ENCODE measurements at places on chromosomes 5 and 9. TPM values are rescaled to one million over a fixed set of nuclear protein-coding genes. Genes with fewer than 3 reads are reported as not detected.
A peak's percentile ranks its signal among the peaks of the same experiment; 100 is the strongest.

PCDHB6 gene
- total RNA-seq, result 1.9 TPM

CARD9 gene
- total RNA-seq, result 1.7 TPM

TYRP1 gene
- total RNA-seq, result 0.23 TPM

ANKDD1B gene
- total RNA-seq, result 0.10 TPM

SERINC5 gene
- 70.6 TPM for total RNA-seq

DCP2 gene
- 70.4 TPM for total RNA-seq

HK3 gene
- total RNA-seq, result not detected

DDX46 gene
- total RNA-seq, result 90.8 TPM

CTNND2 gene
- total RNA-seq, result 1.0 TPM

SPATA6L gene
- 0.13 TPM for total RNA-seq

DNA sequence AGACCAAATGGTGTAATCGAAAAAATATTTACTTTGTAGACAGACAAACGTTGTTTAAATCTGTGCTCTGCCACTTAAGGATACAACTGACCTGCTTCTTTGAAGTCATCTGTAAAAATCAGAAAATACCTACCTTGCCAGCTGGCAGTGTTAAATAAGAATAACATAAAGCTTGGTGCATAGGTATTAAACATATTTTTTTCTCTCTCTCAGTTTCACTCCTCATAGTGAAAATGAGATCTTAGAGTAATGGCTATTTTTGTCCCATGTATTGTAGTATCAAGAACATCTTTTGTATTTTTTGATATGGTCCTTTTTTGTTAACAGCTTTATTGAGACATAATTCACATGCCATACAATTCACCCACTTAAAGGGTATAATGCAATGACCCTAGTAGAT is 17.9 kb upstream of the RANBP17 start:
- H3K4me3 ChIP-seq, result no peak overlapping the region
- DNase-seq, result no peak
- no peaks in the 10 kb centered on the region for H3K27me3 ChIP-seq
- no peaks in the 10 kb centered on the region for H3K4me1 ChIP-seq
- H3K27ac ChIP-seq, result no peak overlapping the region

GRCh38 chr5:579746-580366 is 32.3 kb upstream of the CEP72 start:
- H3K4me3 ChIP-seq, result no peak overlapping the region
- H3K27ac ChIP-seq, result no peak overlapping the region
- no peaks in the 10 kb centered on the region for H3K36me3 ChIP-seq
- H3K27me3 ChIP-seq, result peaks cover 10% of the 10 kb centered on the region
- no peaks in the 10 kb centered on the region for H3K4me1 ChIP-seq

DNA sequence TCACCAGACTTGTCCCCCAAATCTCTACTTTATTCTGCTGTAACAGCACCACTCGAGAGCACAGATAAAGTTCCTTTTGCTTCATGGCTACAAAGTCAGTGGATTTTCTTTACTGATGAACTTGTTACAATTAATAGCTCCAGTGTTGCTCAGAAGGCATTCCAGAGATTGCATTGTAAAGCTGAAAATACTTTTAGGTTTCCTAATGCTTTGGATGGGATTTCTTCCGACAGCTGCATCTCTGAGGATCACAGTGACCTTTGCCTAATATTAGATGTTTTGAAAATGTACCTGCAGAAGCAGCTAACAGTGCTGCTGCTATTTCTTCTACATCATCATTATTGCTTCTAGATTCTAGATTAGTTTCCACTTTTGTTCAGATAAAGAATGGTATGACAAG is 58.8 kb upstream of the TMEM171 start:
- no peaks in the 10 kb centered on the region for H3K4me1 ChIP-seq
- H3K27ac ChIP-seq, result no peak overlapping the region
- H3K27me3 ChIP-seq, result no peaks in the 10 kb centered on the region
- DNase-seq, result no peak
- no peak overlapping the region for H3K4me3 ChIP-seq

- no peak for DNase-seq
- no peak within 1 kb of the TSS for H3K27ac ChIP-seq
- H3K27me3 ChIP-seq, result no peaks in the 10 kb centered on the region
- no peak within 1 kb of the TSS for H3K4me3 ChIP-seq
- H3K4me1 ChIP-seq, result no peaks in the 10 kb centered on the region
- H3K36me3 ChIP-seq, result no peaks in the 10 kb centered on the region
Observed at GRCh38 chr5:35856765-35857351, at the start of gene IL7R. TSS of gene IL7R (plus strand) at chr5:35856891. CDS start at chr5:35856978, 87 bp downstream.

DNA sequence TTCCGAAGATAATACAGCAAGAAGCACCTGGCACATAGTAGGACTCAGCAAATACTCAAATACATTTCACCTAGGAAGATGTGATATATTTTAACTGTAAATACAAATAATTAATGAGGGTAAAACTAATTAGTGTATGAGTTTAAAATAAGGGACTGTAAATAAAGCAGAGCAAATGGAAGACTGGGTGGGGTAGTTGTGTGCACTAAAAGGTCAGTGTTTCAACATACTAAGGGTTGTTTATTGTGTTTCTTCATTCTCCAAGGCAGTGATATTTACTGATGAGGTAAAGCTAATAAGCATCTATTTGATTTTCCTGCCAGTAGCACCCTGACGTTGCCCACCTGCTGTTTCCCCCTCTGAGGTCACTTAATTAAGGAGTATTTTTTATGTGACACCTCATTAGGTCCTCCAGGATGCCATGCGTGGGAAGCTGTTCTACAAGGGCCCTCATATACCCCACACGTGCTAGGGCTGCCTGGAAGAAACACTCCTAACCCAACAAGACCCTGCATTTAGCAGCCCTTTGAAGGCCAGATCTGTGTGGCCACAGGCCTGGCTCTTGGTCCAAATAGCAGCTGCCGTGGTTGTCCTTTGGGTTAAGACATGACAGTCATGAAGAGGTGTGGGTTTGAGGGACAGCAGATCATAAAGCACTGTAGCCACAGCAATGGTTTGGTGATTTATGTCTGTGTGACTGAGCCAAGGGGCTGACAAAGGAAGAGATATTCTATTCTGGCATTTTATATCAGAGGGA is 97.5 kb upstream of the RPS23 start:
- no peaks in the 10 kb centered on the region for H3K27me3 ChIP-seq
- no peak overlapping the region for H3K4me3 ChIP-seq
- H3K27ac ChIP-seq, result no peak overlapping the region
- no peaks in the 10 kb centered on the region for H3K4me1 ChIP-seq

DNA sequence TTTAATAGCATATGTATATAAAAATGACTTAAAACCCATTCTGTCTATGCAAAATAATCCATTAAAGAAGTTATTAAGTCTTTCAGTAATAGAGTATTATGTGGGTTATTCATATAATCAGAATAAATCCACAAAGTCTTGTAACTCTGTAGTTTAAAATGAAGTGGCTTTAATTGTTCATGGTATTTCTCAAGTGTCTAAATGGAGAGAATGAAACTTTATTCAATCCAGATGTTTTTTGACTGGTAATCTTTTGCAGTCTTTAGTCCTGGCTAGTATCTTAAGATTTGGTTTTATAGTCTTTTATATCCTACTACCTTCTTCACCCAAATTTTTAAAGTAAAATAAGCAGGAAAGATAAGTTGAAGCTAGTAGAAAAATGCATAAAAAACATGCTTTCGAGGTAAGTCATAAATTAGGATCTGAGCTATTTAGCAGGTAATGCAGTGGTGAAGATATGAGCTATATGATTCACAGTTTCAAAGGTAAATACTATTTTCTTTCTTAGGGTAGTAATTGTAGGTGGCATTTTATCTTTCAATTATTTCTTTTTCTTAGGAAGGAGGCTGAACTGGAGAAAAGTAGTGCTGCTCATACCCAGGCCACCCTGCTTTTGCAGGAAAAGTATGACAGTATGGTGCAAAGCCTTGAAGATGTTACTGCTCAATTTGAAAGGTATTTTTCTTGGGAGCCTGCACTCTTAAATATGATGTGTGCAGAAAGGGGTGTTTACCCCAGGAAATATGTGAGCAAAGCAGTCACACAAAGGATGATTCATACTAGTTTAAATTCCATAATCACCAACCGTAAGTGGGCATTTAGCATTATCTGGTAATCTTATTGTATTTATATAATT is 17.9 kb downstream of the HMMR start:
- DNase-seq, result no peak
- H3K4me1 ChIP-seq, result no peaks in the 10 kb centered on the region
- no peak overlapping the region for H3K27ac ChIP-seq

DNA sequence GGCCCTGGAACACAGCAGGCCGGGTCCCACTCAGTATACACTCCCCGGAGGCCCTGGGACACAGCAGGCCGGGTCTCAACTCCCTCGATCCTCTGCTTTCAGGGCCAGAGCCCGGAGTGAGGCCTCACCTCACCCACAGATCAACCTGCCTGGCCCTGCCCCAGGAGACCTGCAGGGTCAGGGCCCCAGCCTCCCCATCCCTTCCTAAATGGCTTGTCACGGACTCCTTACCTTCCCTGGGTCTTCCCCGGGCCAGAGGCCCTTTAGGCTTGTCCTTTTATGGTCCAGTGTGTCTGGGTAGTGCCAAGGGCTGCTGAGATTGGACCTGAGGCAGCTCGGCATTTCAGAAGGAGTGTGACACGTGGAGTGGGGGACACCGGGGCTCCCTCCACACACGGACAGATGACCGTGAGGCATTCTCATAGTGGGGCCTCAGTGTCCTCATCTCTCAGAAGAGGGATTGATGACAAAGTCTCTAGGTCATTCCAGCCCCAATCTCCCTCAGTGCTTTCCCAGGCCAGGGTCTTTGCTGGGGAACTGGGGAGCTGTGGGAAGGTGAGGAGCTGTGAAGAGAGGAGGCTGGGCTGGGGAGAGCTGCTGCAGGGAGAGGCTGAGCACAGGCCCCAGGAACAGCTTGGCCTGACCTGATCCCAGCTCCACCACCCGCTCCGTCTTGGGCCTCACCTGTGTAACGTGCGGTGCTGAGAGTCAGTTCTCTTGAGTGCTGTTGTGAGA is 18.0 kb upstream of the PLEKHG4B start:
- H3K4me3 ChIP-seq, result no peak overlapping the region
- H3K36me3 ChIP-seq, result no peaks in the 10 kb centered on the region
- no peaks in the 10 kb centered on the region for H3K27me3 ChIP-seq
- peaks cover 14% of the 10 kb centered on the region for H3K4me1 ChIP-seq
- no peak for DNase-seq
- no peak overlapping the region for H3K27ac ChIP-seq

GRCh38 chr5:18745042-18745987 is 1111.1 kb downstream of the TAF11L14 start:
- peak; percentile 35 for DNase-seq
- H3K4me1 ChIP-seq, result no peaks in the 10 kb centered on the region
- H3K27me3 ChIP-seq, result no peaks in the 10 kb centered on the region
- H3K36me3 ChIP-seq, result no peaks in the 10 kb centered on the region

GRCh38 chr9:133635098-133635497 is 1.1 kb upstream of the DBH start:
- no peaks in the 10 kb centered on the region for H3K36me3 ChIP-seq
- no peak overlapping the region for H3K27ac ChIP-seq
- no peaks in the 10 kb centered on the region for H3K4me1 ChIP-seq
- H3K4me3 ChIP-seq, result no peak overlapping the region
- no peaks in the 10 kb centered on the region for H3K27me3 ChIP-seq

GRCh38 chr9:130627051-130627450 is 37.3 kb upstream of the PRDM12 start:
- no peak for DNase-seq
- peaks cover 6% of the 10 kb centered on the region for H3K36me3 ChIP-seq

GRCh38 chr9:99822806-99823591 is 1.3 kb downstream of the NR4A3 start:
- H3K4me1 ChIP-seq, result no peaks in the 10 kb centered on the region
- peak overlapping the region; percentile 56 for H3K4me3 ChIP-seq
- H3K27me3 ChIP-seq, result no peaks in the 10 kb centered on the region
- H3K36me3 ChIP-seq, result no peaks in the 10 kb centered on the region

- H3K27ac ChIP-seq, result no peak overlapping the region
- no peak for DNase-seq
- H3K4me1 ChIP-seq, result no peaks in the 10 kb centered on the region
- H3K36me3 ChIP-seq, result no peaks in the 10 kb centered on the region
- no peak overlapping the region for H3K4me3 ChIP-seq
- H3K27me3 ChIP-seq, result peaks cover 19% of the 10 kb centered on the region
Observed at GRCh38 chr5:11054014-11054413, 293.0 kb upstream of the DAP start.

- no peak for DNase-seq
- H3K36me3 ChIP-seq, result no peaks in the 10 kb centered on the region
- no peaks in the 10 kb centered on the region for H3K4me1 ChIP-seq
- H3K27me3 ChIP-seq, result 0 out of 2 replicates have a peak, but pooled peaks cover 2% of the 10 kb centered on the region
- H3K27ac ChIP-seq, result no peak overlapping the region
Observed at GRCh38 chr5:157449011-157449723, 10.8 kb upstream of the NIPAL4 start.
